ENCODE measurements at places on chromosomes 5 and 9. TPM values are rescaled to one million over a fixed set of nuclear protein-coding genes. Genes with fewer than 3 reads are reported as not detected.

The TIMD4 gene
- total RNA-seq, result not detected

- DNase-seq, result no peak
Observed at GRCh38 chr9:100640447-100641050, 62.7 kb downstream of the CAVIN4 start.

- no peak for DNase-seq
Observed at GRCh38 chr9:17509151-17509550, 69.7 kb upstream of the SH3GL2 start.

The SLC34A1 gene
- total RNA-seq, result not detected

- DNase-seq, result no peak
Observed at GRCh38 chr9:72400866-72401265, 35.9 kb upstream of the ZFAND5 start.

The OR1J4 gene
- not detected for total RNA-seq

- no peak for DNase-seq
Observed at GRCh38 chr9:113886026-113886369, 9.9 kb downstream of the ZNF618 start.

The CLPTM1L gene
- total RNA-seq, result 104 TPM

GRCh38 chr5:4868140-4868735 lies 271.9 kb upstream of the ADAMTS16 start:
- peak; percentile 9 for DNase-seq
